ENCODE measurements at places on chromosomes 12 and 14.

- DNase-seq = no peak
Measured at GRCh38 chr12:126974779-126975178, 1292.2 kb upstream of the TMEM132C start.

- no peak for DNase-seq
Measured at GRCh38 chr12:29944269-29945000, 160.7 kb upstream of the TMTC1 start.

DNA sequence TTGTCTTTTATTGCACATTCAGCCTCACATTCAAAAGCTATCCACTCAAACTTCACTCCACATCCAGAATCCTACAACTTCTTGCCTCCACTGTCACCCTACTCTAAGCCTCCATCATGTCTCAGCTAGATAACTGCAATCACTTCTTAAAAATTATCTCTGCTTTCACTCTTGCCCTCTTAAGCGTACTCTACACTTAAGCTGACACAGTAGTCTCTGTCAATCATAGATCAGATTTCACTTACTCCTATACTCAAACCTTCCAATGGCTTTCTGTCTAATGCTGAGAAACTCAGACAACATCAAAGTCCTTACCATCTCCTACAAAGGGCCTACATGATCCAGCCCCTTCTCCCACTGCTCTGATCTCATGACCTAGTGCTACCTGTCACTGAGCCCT is 304.1 kb downstream of the ITPR2 start:
- no peak for DNase-seq

DNA sequence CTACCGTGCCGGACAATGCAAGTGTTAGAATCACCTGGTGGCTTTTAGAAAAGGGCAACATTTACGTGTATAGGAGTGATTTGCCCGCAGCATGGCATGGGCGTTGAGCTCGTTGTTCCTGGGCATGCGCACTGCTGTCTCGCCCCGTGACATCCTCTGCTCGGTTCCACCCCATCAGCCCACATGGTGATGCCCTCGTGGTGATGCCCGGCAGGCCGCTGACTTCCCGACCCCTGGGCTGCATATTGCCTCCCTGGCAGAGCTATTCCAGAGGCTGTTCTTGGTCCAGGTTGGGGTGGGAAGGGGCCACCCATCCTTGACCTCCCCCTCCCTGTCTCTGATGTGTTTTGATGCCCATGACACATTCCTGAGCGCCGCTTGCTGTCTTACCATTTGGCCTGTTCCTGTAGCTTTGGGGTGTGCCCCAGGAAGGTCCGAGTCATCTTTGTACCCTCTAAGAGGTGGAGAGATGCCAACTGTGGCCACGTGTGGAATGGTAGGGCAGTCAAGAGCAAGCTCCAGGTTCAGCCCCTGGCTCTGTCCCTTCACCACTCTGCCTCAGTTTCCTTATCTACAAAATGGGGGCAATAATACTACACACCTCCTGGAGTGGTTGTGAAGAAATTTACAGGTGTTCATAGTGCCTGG is 4.8 kb downstream of the HIP1R start:
- no peak for DNase-seq

GRCh38 chr12:49703647-49704137 is 3.5 kb downstream of the FMNL3 start:
- DNase-seq = peak; percentile 74

GRCh38 chr12:9902539-9903228 is 21.4 kb downstream of the KLRF2 start:
- no peak for DNase-seq

- DNase-seq = no peak
Measured at GRCh38 chr12:57236925-57237595, 7.5 kb downstream of the SHMT2 start.

DNA sequence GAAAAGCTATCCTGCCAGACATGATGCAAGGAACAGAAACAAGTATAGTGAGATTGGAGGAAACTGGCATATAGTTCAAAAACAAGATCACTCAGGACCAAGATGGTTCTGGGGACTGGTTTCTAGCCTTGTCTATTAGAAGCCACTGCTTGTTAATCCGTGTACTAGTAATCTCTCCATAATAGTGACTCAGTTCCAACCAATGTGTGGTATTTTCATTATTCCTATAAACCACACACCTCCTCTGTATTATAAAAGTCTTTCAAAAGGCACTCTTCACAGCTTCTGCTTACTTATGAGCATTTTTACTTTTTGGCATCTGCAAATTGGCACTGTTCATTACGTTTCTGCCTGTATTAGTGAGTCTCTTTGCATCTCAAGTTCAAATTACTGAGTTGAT is 140.3 kb downstream of the SLC6A15 start:
- DNase-seq = peak; percentile 36

DNA sequence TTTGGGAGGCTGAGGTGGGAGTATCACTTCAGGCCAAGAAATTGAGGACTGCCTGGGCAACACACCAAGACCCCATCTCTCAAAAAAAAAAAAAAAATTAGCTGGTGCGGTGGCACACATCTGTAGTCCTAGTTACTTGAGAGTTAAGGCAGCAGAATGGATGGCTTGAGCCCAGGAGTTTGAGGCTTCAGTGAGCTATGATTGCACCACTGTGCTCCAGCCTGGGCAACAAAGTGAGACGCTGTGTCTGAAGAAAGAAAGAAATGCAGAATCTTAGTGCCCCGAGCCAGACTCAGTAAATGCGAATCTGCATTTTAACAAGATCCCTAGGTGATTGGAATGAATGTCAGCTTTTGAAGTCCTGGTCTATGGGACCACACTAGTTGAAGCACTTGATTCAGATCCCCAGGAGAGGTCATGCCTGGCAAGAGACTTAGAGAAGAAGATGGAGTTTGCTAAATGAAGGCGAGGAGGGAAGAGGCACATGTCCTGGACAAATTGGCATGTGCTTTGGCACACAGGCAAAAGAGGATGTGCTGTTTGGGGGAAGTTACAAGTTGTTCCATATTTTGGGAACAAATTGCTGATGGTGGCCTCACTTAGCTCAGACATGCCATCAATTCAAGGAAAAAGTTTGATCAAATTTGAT is 56.6 kb downstream of the DRAM1 start:
- DNase-seq = no peak

GRCh38 chr12:107884769-107885694 is 110.5 kb downstream of the ASCL4 start:
- peak; percentile 35 for DNase-seq

DNA sequence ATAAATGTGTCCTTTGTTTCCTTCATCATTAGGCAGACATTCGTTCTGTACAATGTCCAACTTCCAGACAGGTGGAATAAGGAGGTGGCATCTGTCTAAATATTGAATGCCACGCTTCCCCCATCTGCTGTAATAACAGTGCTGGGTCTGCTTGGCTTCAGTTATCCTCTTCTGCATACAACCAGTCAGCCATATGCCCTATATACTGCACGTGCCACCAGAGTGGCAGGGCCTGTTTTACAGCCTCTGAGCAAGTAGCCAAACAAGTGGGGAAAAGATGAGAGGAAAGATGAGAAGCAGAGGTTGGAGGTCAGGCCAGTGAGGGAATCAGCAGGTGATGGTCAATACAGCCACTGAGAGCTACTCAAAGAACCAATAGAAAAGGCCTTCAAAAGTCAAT is 55.4 kb downstream of the OTX2 start:
- DNase-seq = no peak
